ACHN (cell line): ENCODE measurements at places on chromosomes 3 and 15.

- no peak for DNase-seq
These were observed 175.3 kb upstream of the HES1 start for GRCh38 chr3:193960487-193961274.

DNA sequence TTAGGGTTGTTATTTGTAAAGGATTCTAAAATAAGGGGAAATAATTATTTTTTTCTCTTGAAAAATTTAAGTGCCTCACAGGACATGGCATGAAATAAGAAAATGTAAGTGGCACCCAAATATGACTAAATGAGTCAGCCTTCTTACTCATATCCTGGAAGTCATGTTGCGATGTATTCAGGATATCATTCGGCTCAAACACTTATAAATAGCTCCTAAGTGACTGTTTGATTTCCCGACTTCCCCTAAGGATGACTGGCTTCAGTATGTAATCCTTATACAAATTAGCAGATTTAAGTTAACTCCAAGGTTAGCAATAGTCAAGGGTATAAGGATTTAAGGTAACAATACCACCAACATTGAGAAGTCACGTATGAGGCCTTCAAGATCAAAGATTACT lies 57.3 kb upstream of the OSTN start:
- no peak for DNase-seq

GRCh38 chr3:9846231-9846630 lies 2.4 kb upstream of the RPUSD3 start:
- DNase-seq = no peak

- peak; percentile 4 for DNase-seq
These were observed 3.0 kb downstream of the ZNF770 start for GRCh38 chr15:34984889-34985630.

- no peak for DNase-seq
These were observed 384.3 kb upstream of the EPHA6 start for GRCh38 chr3:96430079-96430478.

DNA sequence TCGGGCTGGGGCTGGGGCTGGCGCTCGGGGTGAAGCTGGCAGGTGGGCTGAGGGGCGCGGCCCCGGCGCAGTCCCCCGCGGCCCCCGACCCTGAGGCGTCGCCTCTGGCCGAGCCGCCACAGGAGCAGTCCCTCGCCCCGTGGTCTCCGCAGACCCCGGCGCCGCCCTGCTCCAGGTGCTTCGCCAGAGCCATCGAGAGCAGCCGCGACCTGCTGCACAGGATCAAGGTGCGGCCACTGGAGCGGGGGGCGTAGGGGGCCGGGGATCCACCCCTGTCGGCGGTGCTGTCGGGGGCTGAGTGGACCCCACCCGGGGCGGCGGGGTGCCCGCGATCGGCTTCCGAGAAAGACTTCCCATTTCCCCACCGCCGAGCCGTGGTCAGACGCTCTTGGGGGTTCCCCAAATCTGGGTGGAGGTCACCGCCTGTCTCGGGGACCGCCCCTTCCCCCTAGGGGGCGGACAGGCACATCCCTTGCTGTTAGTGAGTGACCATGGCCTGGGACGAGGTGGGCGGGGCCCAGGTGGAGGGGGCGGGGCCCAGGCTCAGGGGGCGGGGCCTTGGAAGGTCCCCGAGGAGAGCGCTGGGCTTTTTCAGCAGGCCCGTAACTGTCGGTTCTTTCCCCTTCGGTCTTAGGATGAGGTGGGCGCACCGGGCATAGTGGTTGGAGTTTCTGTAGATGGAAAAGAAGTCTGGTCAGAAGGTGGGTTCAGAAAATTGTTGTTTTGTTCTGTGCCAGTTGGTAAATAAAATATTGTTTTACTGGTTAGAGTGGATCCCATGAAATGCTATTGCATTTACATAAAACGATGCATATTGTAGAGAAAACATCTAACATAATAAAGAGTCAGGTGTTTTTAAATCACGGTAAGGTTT lies 578 bp downstream of the LACTB start:
- DNase-seq = peak; percentile 71

DNA sequence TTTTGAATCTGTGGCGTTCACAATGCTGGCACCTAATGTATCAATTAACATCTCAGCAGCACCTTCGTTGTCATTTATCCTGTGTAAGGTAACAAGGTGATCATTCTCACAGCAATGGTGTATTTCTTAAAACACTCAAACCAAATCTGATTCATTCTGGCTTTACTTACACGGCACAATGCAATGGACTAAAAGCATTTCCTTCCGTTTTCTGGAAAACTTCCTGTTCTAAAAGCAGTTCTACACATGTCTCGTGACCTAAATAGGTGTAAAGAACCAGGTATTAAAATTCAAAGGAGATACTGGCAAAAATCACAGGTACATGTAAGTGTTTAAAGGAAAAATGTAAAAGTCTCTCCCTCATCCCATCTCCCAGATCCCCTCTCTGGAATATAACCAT lies 77.8 kb downstream of the BTD start:
- DNase-seq = no peak

- DNase-seq = no peak
These were observed 31.9 kb downstream of the CMTM7 start for GRCh38 chr3:32423534-32423933.

- peak; percentile 49 for DNase-seq
These were observed 228.8 kb upstream of the PPP2R3A start for GRCh38 chr3:135736740-135737139.

DNA sequence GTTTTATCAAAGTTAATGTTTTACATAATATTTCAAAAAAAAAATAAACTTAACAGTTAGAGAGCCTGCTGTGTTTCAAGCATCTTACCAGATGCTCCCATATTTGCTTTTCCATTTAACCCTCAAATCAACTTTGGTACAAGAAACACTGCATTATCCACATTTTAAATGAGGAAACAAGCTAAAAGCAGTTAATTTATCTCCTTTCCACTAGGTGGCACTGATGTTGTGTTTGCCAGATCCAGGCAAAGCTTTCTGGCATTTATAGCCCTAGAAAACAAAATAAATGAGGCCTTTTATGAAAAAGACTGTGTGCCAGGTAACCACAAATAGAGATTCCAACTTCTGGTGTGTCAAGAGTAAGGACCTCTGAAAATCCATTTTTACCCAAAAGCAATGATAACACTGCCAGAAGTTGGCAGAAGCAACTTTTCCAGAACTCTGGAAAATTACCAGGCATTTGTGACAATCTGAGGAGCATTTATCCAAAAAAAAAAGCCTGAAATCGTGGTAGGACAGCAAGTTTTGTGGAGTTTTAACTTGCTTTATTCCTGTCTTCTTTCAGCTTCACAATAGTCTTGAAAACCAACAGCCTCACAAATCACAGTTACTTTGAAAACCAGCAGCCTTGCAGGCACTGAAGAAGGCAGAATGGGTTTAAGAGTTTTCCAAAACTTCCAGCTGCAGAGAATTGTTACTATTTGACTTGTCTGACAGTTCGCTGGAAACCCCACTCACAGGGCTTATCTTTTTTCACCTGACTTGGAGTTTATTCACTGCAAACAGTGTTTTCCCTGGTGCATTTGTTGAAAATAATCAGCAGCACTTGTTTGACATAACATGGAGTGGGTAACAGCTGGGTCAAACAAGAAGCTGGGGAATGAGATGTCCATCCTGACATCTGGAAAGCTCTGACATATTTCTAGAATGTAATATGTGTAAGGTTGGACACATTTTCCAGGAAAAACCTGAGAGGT lies 9.2 kb downstream of the FAM162A start:
- peak; percentile 53 for DNase-seq

GRCh38 chr15:58274885-58275284 lies 136.7 kb downstream of the AQP9 start:
- DNase-seq = no peak

DNA sequence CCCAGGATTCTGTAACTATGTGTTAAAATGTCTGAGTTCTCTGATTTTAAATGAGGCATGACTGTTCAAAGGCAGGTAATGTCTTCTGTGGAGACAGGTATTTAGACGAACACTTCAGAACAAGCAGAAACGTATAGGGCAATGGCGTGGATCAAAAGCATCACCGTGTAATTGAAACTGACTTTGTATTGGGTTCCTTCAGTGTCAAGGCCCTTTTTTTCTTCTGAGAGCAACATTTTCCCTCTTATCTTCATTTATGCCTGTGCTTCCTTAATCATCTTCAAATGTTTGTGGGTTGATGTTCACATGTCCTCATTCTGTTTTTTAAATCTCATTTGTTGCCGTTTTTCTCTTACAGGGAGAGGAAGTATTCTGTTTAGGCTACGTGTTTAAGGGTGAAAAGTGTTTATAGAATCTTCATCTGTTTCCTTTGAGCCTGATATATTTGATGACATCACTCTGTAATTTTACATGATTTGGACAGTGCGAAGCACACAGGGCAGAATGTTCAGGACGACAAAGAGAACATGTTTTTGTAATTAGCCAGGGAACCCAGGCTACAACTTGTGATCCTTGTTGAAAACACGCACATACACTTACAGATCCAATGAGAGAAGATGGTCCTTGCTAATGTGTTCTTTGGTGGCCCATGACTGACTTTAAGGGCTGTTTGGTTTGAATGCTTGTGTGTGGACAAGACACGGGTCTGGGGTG lies 196.0 kb downstream of the LRTM1 start:
- no peak for DNase-seq

GRCh38 chr15:61869656-61870055 lies 190.6 kb downstream of the VPS13C start:
- no peak for DNase-seq

DNA sequence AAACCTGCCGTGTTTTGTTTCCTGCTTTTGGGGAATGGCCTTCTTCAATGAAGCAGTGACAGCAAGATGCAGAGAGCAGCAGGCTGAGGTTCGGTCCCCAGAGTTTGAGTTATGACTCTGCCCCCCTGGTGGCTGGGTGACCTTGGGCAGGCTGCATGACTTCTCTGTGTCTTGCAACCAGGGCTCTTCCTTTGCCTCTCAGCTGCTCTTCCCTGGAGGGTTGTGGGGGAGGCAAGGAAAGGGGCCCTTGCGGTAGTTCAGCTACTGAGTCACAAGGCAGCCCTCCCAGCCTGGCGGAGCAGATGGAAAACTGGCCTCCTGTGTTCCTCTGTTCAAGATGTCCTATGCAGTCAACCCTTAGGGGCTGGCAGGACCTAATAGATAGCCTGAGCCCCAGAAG lies 17.1 kb downstream of the CTXND1 start:
- peak; percentile 20 for DNase-seq

GRCh38 chr3:22996920-22997571 lies 206.1 kb upstream of the UBE2E2 start:
- no peak for DNase-seq

DNA sequence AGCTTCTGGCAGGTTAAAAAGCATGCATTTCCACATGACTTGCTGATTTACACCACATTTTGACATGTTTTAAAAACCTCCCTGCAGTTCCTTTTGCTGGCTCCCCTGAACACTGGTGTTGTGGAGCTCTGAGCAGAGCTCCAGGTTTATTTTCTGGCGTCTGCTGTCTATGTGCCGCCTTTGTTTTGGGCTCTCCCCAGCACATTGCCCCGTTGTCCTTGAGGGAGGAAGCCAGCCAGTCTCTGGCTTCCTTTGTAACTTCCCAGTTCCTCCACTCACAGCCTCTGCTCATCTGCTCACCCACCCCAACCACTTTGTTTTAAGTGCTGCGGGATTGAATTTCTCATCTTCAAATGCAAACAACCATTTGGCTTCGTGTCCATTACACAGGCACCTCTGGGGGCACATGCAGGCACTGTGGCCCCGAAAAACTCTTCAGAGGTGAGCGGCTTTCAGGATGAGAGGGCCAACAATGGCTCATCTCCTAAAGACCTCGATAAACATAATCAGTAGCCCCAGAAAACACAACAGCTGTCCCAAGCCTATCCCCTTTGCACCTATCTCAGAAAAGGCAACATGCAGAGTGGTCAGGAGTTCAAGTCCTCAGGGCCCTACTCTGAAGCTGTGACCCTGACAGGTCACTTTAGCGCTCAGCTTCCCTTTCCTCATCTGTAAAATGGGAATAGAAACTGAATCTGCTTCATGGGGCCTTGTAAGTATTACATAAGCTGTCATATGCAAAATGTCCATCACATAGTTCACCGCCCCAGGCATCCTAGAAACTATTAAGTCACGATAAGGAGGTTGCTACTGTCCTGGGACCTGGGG lies 1.3 kb upstream of the MEF2A start:
- DNase-seq = no peak

DNA sequence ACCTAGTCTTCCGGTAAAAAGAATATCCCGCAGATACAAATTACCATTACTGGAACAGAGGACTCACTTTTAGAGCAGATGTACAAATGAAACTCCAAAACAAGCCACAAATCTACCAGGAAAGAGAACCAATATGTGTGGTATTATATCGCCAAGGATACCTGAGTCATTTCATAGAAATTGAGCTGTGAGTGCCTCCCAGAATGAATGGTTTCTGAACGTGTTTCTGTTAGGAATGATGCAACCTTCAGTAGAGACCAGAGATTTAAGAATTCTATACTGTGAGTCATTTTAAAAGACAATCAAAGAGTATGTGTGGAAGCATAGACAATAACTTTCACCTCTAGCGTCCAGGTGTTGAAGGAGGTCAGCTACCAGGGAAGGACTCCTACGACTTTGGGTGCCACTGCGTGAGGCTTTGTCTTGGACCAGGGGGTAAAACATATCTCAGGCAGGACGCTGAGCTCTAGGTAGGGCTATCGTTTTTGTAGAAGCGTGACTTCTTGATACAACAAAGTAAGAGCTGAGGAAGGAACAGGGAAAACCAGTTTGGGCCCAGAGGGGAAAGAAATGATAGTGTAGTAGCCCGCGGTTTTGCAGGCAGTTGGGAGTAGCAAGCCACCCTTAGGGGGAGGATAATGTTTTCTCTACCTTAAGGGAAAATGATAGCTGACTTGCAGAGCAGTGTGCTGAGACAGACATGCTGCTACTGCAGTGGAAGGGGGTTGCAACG lies 210.4 kb downstream of the TP63 start:
- no peak for DNase-seq

GRCh38 chr3:45861043-45861719 lies 19.3 kb upstream of the LZTFL1 start:
- DNase-seq = no peak

DNA sequence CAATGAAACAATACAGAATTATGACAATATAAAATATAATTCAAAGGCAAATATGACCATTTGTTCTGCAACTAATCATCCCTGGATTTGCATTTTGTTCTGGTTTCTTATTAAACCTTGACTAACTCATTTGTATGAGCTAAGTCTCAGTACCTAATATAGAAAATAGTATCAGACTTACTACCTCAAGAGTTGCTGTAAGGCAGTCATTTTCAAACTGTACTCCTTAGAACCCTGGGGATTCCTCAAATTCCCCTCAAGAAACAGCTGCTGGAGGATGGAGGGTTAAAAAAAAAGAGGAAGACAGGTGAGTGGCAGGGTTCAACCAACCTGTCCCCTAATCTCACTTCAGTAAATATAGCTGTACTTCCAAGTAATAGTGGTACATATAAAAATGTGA lies 11.1 kb downstream of the ZBTB11 start:
- no peak for DNase-seq

GRCh38 chr3:79354179-79354688 lies 413.6 kb downstream of the ROBO1 start:
- no peak for DNase-seq
